Activated T-helper 1 cell treated with Interleukin-2 at 50 U/mL for 16 hours (primary cell): ENCODE measurements at places on chromosomes 7 and 10.
A peak's percentile ranks its signal among the peaks of the same experiment; 100 is the strongest.

DNA sequence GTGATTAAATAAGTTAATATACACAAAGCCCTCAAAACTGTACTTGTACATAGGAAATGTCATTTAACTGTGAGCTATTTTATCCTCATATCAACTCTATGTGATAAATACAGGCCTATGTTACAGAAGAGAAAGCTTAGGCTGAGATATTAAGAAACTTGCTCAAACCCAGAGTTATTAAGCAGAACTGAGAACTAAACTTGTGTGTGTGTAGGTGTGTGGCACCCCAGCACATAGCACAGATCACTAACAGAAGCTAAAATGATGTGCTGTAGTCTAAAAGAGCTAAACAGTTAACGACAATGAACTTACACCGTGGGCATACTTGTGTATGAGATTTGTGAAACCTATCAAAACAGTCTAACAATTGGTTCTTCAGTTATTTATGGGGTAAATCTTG, 34.5 kb downstream of the MTPN start:
- DNase-seq, result no peak

DNA sequence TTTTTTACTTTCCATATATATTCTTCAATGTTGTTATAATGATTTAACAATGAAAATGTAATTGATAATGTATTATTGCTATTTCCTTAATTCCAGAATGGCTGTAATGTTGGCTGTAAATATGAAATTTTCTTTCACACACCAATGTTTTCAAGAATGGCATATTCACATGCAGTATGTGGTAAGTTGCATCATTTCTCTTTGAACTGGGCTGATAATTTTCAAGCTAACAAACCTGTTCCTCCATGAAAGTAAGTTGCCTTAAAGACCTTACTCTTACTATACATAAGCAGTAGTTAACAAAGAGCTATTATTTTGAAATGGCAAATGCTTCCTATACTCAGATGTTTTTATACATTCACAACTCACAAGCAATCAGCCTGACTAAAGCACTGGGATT, 154.5 kb downstream of the TMEM168 start:
- no peak for DNase-seq

- DNase-seq, result no peak
Observed at GRCh38 chr7:123977081-123977480, 52.0 kb downstream of the SPAM1 start.

GRCh38 chr10:131656431-131656841, 244.4 kb upstream of the PPP2R2D start:
- no peak for DNase-seq

- peak; percentile 65 for DNase-seq
Observed at GRCh38 chr10:30529373-30529998, 95.5 kb downstream of the MAP3K8 start.
